ENCODE measurements at places on chromosomes 13 and 19.

DNA sequence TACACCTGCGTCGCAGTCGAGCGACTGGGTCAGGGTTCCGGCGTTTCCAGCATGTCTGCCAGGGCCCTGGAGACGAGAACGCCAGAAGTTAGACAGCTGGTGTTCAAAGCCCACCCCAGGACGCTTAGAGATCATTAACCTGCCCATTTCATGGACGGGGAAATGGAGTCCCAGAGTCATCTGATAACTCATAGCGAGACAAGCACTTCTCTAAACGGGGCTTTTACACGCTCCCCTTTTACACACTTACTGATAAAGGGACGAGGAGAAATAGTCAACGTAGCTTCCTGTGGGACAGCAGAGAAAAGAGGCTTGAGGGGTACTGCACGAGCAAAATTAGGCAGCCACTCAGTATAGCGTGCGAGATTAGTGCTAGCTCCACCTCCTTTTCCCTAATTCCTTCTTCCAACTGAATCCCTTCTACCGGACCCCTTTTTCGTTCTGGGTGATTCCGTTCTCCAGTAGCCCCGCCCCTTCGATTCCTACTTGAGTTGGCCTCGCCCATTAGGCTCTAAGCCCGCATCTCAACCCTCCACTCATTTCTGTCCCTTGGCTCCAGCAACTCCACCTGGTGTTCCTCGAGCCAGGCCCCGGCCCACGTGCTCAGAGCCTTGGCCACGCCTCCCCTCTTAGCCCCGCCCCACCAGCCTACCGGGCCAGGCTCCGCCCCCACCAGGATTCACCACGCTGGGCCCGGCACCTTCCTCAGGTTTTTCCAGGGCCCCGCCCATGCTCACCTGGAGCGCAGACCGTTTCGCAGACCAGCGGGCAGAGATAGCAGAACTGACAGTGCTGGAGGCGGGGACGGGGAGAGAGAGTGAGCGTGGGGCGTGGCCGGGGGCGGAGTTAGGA, 3.7 kb downstream of the HRC start:
- no peak for DNase-seq

- no peak for DNase-seq
These were observed 111.0 kb downstream of the KCTD12 start for GRCh38 chr13:76775088-76775740.

- DNase-seq, result no peak
These were observed 9.3 kb upstream of the PSPC1 start for GRCh38 chr13:19791953-19792537.

DNA sequence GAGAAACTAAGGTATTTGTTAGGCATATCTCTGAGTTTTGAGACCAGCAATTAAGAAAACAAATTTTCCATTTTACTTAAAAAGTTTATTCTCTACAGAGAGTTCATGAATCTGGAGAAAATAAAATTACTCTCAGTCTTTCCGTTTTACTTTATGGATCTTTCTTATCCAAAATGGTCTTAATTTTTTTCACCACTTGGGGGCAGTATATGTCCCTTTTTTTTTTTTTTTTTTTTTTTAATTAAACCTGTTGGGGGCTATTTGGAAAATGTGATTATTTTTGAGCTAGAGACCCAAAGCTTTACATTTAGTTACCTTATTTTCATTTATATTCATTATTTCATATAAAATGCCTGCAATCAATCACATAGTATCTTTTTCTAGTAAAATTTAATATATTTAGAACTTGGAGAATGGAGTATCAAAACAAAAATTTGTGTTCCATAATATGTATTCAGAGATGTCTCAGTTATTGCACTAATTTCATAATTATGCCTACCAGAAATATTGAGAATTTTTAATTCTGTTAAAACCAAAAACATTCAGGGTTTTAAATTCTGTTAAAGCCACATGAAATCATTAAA, 27.1 kb downstream of the PIBF1 start:
- DNase-seq, result no peak

DNA sequence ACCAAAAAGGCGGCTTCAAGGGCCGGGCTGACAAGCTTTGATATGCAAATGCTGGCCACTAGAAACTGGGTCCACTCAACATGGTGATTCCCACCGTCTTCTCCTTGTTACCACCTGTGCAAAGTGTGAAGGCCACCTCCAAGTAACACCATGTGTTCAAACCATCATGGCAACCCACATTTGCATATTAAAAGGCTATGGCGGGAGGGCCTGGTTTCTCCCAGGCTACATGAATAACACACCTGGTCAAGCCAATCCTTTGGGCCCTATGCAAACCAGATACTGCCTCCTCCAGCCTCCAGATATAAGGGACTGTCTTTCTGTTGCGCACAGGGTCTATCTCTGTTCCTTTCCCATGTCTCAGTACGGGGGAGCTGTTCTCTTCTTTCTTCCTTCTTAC, 36.6 kb upstream of the ZSCAN5A start:
- no peak for DNase-seq

DNA sequence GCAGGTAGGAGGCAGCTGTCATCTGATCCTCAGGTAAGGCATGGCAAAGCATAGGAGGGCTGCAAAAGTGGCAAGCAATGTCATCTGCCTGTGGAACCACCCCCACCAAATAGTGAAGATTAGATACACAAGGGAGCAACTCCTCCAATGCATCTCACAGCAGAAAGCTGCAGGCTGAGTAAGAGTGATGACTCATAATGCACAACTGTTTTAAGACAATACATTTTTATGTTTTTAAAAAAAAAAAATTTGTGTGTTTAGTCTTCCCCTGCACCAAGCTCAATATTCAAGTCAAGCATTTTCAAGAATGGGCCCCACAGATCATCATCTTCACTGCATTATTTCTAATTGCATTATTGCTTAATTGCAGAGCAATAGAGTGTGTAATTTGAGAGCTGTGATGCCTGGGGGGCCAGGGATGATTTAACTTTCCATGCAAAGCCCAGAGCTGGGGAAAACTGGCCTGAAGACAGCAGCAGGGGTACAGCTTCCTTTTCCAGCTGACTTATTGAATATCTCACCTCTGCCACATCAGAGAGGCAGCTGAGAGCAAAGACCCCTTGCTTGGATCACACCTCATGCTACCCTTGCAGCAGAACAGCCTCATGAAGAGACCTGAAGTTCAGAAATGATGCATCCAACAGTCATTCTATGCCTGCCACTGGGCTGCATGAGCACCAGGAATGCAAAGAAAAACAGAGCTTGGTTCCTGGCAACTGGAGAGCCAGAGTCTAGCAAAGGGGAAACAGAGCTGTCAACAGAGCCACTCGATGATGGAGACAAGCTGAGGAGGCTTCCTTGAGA, 22.7 kb upstream of the POP4 start:
- no peak for DNase-seq

- DNase-seq, result no peak
These were observed 7.6 kb upstream of the GPI start for GRCh38 chr19:34357431-34357830.
